ENCODE measurements at places on chromosomes 16 and 17. TPM values are rescaled to one million over a fixed set of nuclear protein-coding genes. Genes with fewer than 3 reads are reported as not detected.

Gene IRX3
- 17.6 TPM for total RNA-seq

Gene CLDN7
- 20.8 TPM for total RNA-seq

Gene CASKIN2
- 19.2 TPM for total RNA-seq

Gene TMEM94
- 42.8 TPM for total RNA-seq

Gene SPAG9
- 93.9 TPM for total RNA-seq

Gene PYY
- not detected for total RNA-seq
